ENCODE measurements at places on chromosomes 1 and 21. TPM values are rescaled to one million over a fixed set of nuclear protein-coding genes. Genes with fewer than 3 reads are reported as not detected.

The DENND2C gene
- polyA plus RNA-seq: 2.9 TPM

The HUNK gene
- polyA plus RNA-seq: 22.5 TPM

The LIN28A gene
- not detected for polyA plus RNA-seq

The TAF5L gene
- 2.7 TPM for polyA plus RNA-seq

The MPZL1 gene
- polyA plus RNA-seq: 27.5 TPM

The GPATCH2 gene
- 10.7 TPM for polyA plus RNA-seq

The SPRR1A gene
- not detected for polyA plus RNA-seq

The PLPP3 gene
- 40.9 TPM for polyA plus RNA-seq

The LEMD1 gene
- not detected for polyA plus RNA-seq

The SPATC1L gene
- not detected for polyA plus RNA-seq
